ENCODE measurements at places on chromosomes 4 and X. TPM values are rescaled to one million over a fixed set of nuclear protein-coding genes. Genes with fewer than 3 reads are reported as not detected.

CLGN gene
- 19.6 TPM for total RNA-seq

JCHAIN gene
- not detected for total RNA-seq

IL13RA2 gene
- total RNA-seq: not detected

KDM5C gene
- 124 TPM for total RNA-seq

MAGEA1 gene
- not detected for total RNA-seq

UGT2B11 gene
- total RNA-seq: not detected

TMSB15C gene
- total RNA-seq: 30.1 TPM

USP17L19 gene
- not detected for total RNA-seq

HDX gene
- 14.3 TPM for total RNA-seq

DAPP1 gene
- not detected for total RNA-seq

MAGEA2 gene
- total RNA-seq: 2.7 TPM

USP9X gene
- 120 TPM for total RNA-seq

GRK4 gene
- 34.5 TPM for total RNA-seq

PITX2 gene
- total RNA-seq: 1.3 TPM

LONRF3 gene
- total RNA-seq: 0.29 TPM

Measured in glutamatergic neuron (in vitro differentiated cells).